H4 (cell line): ENCODE measurements at places on chromosomes 2 and 18.
A peak's percentile ranks its signal among the peaks of the same experiment; 100 is the strongest.

DNA sequence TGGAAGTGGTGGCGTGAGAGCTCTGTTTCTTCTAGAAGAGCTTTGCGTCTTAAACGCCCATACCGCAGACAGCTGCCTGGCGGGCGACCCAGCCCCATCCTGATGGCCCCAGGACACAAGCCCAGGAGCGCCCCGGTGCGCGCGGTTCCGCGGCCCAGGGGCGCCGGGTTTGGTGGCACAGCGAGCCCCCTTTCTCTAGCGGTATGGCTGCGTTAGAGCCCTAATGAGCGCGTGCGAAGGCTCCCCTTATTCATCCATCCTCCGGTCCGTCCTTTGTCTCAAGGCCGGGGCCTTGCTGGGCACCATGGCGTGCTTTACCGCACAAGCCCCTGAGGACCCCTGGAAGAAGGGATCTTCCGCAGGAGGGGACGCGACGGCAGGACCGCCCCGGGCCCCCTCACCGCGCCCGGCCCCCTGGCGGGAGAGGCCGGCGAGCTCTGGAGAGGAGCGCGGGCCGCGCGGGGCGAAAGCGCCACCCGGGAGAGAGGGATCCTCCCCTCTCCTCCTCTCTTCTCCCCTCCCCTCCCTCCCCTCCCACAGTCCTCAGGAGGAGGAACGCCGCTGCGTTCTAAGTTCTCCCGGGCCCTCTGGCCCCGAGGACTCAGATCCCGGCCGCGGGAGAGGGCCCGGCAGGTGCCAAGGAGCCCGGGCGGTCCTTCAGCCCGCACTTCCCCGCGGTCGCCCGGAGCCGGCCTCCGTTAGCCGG is 626 bp upstream of the SLC1A4 start:
- DNase-seq: peak; percentile 90

- DNase-seq: no peak
Measured at GRCh38 chr18:9914334-9914583, 443 bp downstream of the VAPA start.

DNA sequence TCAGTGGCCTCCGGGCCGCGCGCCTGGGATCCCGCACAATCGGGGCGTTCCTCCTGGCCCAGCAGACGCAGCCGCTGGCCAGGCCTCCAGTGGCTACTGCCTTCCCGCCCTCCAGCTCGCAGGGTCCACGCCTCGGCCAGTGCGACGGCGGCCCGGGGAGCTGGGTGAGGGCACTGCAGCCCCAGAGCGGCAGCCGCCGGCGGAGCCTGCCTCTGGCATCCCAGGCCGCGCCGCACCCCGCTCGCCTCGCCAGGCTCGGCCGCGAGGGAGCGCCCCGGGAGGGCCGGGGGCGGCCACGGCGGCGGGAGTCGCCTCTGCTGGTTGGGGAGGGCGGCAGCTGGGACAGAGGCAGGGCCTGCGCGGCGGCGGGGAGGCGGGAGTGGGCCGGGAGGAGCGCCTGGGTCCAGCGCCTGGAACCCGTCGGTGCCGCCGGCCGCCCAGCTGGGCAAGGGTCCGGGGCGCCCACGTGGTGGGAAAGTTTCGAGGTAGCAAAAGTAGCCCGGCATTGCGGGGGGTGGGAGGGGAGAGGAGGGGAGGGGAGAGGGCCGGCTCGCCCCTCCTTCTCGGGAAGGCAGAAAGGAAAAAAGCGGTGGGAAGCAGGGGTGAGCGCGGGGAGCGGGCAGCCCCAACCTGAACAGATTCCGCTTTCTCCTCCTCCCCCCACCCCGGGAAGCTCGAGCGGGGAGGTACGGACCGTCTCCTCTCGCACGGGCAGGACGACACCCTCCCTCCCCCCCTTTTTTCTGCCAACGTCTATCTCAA is 1.5 kb upstream of the INHBB start:
- no peak for DNase-seq

GRCh38 chr2:6459138-6459537 is 406.6 kb downstream of the CMPK2 start:
- DNase-seq: no peak
